Central memory CD8-positive, alpha-beta T cell (primary cell): ENCODE measurements at places on chromosomes 12 and 14.

DNA sequence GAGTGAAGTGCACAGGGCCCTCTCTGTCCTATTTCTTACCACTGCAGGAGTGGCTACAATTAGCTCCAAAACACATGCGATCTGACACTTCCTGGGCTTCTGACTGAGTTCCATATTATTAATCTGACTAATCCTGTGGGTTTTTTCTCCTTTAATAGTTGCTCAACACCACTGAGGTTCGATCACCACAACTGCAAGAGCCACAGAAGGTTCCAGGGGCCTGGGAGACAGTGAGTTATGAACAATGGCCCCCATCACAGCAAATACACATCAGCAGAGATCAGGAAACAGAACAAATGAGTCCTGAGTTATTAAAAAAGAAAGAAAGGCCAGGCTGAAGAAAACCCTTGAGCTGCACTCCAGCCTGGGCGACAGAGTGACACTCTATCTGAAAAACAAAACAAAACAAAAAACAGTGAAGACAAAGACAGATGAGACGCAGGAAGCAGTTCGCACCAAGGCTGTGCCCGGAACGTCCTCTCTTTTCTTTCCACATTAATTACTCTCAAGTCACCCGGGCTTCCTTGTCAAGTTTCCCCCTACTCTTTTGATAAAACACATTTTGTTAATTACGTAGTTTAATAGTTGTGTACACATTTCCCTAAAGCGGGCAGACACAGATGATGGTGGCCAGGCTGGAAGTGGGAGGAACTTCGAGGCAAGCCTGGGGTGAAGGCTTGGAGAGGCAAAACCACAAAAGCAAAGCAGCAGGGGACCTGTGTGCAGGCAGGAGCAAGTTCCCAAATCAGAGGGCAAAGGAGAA lies 42.7 kb downstream of the CDC42BPB start:
- no peaks in the 10 kb centered on the region for H3K36me3 ChIP-seq
- H3K4me3 ChIP-seq, result no peak overlapping the region
- peaks cover 43% of the 10 kb centered on the region for H3K27me3 ChIP-seq

DNA sequence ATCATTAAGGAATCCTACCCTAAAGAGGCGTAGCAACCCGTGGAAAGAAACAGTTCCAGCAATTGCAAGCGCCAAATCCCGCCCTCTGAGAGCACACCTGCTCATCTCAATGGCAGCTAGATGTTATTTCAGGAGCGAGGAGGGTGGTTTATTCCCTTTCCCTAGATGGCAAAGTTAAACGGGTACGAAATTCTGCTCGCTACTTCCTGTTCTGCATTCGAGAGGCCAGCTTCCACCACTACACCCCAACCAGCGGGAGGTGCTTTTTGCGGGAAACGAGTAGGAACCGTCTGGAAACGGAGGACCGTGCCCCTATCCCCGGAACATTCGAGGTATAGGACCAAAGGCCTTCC lies 536 bp downstream of the VPS29 start:
- no peak for DNase-seq
- H3K4me3 ChIP-seq, result peak overlapping the region; percentile 96
- H3K36me3 ChIP-seq, result peaks cover 26% of the 10 kb centered on the region

DNA sequence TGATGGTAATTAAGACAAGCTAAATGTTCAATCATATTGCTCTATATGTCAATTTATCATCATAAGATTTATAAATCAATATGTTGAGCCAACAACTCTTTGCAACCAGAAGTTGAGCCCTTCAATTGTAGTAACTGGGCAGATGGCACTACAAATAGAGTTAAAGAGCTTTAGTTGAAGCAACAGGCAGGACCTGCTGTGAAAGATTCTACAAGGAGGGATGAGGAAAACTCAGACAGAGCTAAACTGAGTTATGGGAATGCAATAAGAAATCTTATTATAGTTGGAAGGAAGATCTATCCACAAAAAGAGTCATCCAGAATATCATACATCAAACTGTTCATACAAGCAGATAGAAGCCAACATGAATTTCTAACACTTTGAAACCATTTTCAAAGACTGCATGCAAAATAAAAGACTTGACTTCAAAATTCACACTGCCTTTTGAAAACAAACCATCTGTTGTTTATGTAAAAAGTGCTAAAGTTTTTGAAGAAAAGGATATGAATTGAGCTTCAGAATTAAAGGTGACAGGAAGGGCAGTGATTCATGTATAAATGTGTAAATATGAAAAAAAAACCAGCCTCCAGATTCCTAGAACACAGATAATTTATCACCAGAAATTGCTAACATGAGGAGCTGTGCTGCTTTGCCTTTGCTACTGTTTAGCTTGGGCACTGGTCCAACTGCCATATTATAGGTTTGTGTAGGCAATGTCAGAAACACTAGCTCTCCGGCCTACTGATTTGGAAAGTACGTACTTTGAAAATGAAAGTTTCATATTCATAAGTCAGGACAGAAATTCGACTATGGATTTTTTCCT lies 133.2 kb downstream of the SLC35F4 start:
- DNase-seq, result no peak
- no peaks in the 10 kb centered on the region for H3K27me3 ChIP-seq
- no peaks in the 10 kb centered on the region for H3K4me1 ChIP-seq
- no peak overlapping the region for H3K4me3 ChIP-seq

DNA sequence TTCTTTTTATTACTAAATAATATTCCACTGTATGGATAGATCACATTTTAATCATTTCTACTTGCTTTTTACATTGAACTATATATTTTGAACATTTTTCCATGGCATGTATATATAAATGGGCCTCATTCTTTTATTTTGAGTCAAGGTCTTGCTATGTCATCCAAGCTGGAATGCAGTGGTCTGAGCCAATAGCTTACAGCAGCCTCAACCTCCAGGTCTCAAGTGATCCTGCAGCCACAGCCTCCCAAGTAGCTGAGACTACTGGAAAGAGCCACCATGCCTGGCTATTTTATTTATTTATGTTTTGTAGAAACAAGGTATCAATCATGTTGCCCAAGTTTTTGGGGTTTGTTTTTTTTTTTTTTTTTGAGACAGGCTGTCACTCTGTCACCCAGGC lies 7.6 kb downstream of the FCF1 start:
- peaks cover 58% of the 10 kb centered on the region for H3K36me3 ChIP-seq

DNA sequence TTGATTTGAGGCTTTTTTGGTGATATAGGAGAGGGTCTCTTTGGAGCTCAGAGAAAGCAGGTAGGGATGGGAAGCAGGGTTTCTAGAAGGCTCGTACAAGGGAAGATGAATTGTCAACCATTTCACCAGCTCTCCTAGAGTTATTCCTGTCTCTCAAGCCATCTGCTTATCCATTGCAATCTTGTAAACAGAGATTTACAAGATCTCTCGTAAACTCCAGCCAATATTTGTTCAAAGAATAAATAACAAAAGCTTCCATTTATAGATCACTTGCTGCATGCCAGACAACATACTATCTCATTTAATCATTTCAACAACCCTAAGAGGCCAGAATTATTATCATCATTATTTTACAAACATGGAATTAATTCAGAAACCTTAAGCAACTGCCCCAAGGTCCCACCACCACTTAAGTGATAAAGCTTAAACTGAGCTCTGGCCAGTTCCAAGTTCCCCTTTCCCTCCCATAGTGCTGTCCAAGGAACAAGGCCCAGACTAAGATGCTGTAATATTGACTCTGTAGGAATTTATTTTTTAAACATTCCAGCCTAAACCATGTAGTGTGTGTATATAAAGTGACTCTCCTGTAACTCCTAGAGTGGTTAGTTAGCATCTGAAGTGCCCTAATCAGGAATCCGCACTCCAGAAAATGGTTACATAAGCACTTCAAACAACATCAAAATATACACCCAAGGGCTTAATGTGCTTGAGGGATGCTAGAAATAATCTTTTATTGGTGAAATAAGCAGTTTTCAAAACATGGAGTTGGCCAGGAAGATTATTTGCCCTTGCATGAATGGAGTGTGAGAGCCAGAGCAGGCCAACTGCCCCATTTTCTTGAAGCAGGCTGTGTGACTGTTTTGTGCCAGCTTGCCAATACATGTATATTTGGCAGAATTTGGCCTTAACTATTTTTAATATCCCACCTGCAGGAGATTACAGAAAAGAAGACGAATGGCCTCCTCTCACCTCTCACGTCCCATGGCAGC lies 2.8 kb upstream of the PLEKHH1 start:
- peaks cover 47% of the 10 kb centered on the region for H3K27me3 ChIP-seq
- no peak for DNase-seq
- no peak overlapping the region for H3K27ac ChIP-seq
- no peaks in the 10 kb centered on the region for H3K36me3 ChIP-seq

DNA sequence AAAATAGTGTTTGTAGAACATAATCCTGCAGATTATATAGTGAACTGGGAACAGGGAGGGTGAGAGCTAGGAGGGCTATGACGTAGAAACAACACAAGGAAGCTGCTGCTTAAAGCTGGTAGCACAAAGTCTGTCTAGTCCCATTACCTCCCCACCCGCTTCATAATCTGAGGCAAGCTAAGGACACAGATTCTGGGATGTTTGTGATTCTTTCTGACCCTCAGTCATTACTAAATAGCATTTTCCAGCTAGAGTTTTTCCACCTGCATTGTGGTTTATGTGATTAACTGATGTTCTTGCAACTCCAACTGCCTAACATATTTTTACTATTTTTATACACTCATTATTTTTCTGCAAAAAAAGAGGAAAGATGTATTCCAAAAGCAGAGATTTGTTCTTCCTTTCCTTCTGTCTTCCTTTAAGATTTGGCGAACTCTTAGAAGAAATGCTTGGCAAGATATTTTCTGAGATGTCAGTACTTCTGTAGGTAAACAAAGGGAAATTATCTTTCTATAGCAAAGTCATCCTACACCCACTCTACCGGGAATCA lies 293.2 kb upstream of the FAR2 start:
- no peak overlapping the region for H3K4me3 ChIP-seq
- H3K36me3 ChIP-seq, result no peaks in the 10 kb centered on the region
- no peaks in the 10 kb centered on the region for H3K4me1 ChIP-seq
- H3K27ac ChIP-seq, result no peak overlapping the region
- H3K27me3 ChIP-seq, result no peaks in the 10 kb centered on the region

DNA sequence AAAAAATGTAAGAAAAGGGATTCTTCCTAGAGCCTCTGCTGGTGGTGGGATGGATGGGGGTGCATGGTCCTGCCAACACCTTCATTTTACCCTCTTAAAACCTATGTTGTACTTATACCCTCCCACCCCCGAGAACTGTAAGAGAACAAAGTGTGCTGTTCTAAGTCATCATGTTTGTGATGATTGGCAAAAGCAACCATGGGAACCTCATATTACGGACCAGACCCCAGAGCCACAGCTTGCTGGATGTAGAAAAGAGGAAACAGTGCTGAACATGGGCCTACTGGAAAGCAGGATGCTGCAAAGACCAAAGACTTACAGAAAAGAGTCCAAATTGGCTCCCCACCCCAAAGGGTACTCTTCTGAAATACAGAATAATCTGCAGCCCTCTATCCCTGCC lies 311.2 kb downstream of the DUSP6 start:
- H3K36me3 ChIP-seq, result no peaks in the 10 kb centered on the region
- no peak overlapping the region for H3K4me3 ChIP-seq
- peaks cover 27% of the 10 kb centered on the region for H3K4me1 ChIP-seq
- DNase-seq, result no peak
- no peak overlapping the region for H3K27ac ChIP-seq
- no peaks in the 10 kb centered on the region for H3K27me3 ChIP-seq

GRCh38 chr12:11107719-11108118 lies 15.6 kb upstream of the TAS2R43 start:
- H3K4me1 ChIP-seq, result peaks cover 43% of the 10 kb centered on the region
- no peak for DNase-seq
- H3K4me3 ChIP-seq, result no peak overlapping the region
- H3K36me3 ChIP-seq, result peaks cover 5% of the 10 kb centered on the region
- H3K27ac ChIP-seq, result no peak overlapping the region

DNA sequence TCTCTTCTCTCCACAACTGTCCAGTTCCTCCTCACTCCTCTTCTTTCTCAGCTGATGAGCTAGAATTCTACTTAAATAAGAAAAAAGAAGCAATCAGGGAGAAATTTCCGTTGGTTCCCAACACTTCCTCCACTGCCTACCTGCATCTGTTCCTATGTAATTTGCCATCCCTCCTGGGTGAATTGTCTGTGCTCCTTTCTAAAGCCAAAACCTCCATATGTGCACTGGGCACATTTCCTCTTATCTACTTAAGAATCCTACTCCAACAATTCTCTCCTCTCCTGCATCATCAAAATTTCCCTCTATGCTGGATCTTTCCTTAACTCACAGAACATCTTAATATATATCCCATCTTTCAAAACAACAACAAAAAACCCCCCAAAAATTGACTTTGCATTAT lies 35.2 kb downstream of the GPR65 start:
- peaks cover 17% of the 10 kb centered on the region for H3K4me1 ChIP-seq
- no peaks in the 10 kb centered on the region for H3K27me3 ChIP-seq
- H3K4me3 ChIP-seq, result no peak overlapping the region
- H3K36me3 ChIP-seq, result no peaks in the 10 kb centered on the region

GRCh38 chr12:112947314-112947713 lies 9.0 kb downstream of the OAS3 start:
- no peak overlapping the region for H3K27ac ChIP-seq
- DNase-seq, result no peak
- peaks cover 18% of the 10 kb centered on the region for H3K36me3 ChIP-seq
- H3K4me1 ChIP-seq, result peaks cover 9% of the 10 kb centered on the region

- H3K36me3 ChIP-seq, result no peaks in the 10 kb centered on the region
- DNase-seq, result no peak
- no peak overlapping the region for H3K4me3 ChIP-seq
- H3K27ac ChIP-seq, result no peak overlapping the region
- no peaks in the 10 kb centered on the region for H3K4me1 ChIP-seq
These were observed 163.9 kb downstream of the PTCSC3 start for GRCh38 chr14:36012621-36013020.
